ENCODE measurements at places on chromosomes 13 and 19.

GRCh38 chr19:38503077-38503410 is 69.6 kb downstream of the RYR1 start:
- no peak for DNase-seq

DNA sequence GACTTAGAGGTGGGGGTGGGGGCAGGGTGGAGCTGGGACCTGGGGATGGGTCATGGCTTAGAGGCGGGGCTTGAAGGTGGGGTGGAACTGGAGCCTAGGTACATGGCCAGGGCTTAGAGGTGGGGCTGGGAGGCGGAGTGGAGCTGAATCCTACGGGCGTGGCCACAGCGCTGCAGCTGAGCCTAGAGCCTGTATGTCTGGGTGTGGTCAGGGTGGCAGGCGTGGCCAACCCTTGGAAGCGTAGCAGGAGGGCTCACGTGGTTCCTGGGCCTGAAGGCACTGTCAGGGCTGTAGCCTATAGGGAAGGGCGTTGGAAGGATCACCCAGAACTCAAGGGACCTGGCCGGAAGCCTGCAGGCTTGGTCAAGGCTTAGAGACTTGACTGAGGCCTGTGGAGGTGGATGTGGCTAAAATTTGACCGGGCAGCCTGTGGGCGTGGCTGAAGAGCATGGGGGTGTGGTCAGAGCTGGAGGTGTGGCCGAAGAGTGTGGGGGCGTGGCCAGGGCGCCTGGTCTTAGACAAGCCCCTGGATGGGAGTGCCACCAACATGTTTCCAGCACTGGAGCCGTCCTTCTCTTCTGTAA is 24.3 kb downstream of the COLGALT1 start:
- no peak for DNase-seq

DNA sequence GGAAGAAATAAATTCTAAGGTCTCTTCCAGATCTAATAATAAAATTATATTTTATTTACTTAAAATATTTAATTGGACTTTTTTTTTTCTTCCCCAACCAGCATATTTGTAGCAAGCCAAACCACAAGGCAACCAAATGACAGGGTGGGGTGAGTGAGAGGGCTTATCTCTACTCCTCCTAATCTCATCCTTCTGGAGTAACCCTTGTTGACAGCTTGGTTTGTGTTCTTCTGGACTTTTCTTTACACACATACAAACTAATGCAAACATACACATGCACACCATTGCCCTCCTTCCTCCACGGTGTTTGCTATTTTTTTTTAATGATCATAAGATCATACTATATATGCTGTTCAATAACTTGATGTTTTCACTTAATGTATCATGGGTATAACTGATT is 383.1 kb downstream of the DLEU7 start:
- no peak for DNase-seq

GRCh38 chr13:110486061-110486715 is 75.3 kb downstream of the RAB20 start:
- DNase-seq: no peak

DNA sequence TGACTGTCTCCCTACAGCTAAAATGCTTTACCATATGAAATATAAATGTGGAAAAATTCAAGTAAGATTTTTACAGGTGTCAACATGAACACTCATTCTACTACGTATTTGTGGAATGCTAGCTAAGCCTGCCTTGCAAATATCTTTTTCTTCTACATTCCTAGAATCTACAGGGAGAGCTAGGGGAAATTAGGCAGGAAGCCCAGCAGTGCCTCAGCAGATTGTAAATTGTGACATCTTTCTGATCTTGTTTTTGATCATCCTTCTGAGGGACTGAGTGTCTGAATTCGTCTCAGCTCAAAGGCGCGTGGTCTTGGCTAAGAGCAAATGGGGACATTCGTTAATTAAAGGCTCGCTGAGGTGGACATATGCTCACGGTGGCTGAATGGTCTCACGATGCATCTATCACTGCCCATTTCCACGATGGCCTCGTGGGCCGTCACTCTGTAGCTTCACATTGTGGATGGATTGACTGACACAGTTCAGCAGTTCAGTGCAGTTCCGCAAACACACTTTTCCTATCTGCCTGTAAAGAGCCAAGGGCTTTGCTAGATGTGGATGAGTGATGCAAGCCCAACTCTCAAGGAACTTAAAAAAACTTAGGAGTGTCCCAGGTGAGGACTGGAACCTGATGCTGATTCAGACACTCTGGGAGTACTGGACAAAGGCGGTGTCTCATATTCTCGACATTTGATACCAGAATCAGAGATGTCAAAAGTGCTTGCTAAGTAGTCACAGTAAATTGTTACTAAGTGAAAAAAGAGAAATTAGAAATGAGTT is 562.5 kb downstream of the EFNB2 start:
- DNase-seq: no peak

- DNase-seq: no peak
These were observed 9.3 kb downstream of the ZIC5 start for GRCh38 chr13:99962242-99962641.

GRCh38 chr13:109657395-109657794 is 129.0 kb downstream of the IRS2 start:
- DNase-seq: no peak

- no peak for DNase-seq
These were observed 50.6 kb downstream of the XPO4 start for GRCh38 chr13:20851844-20852402.

GRCh38 chr19:16920816-16921529 is 32.2 kb downstream of the F2RL3 start:
- no peak for DNase-seq

GRCh38 chr13:50936679-50937078 is 27.1 kb downstream of the RNASEH2B start:
- DNase-seq: no peak

GRCh38 chr13:94567581-94567980 is 28.4 kb downstream of the TGDS start:
- DNase-seq: no peak

DNA sequence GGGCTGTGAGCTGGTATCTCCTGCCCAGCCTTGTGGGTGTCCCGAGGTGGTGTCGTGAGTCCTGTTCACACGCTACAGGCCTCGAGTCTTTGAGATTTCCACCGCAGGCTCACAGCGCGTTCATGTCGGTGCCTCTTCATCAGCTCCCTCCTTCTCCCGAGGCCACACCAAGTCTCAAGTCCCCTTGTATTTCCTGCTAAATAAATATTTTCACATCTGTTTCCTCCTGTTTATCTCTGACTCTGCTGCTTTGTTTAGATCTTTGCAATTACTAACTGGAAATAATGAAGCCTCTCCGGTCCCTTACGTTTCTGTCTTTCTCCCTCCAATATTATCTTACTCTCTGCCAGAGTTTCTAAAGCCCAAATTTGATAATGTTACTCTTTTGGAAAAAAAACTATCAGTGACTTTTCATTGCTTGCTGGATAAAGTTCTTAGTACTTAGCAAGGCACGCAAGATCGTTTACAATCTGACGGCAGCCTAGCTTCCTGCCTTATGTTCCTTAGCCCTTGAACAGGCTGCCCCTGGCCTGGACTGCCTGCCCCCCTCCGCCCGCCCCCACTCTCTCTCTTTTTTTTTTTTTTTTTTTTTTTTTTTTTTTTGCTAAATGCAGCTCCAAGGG is 130.5 kb upstream of the RNF113B start:
- no peak for DNase-seq

DNA sequence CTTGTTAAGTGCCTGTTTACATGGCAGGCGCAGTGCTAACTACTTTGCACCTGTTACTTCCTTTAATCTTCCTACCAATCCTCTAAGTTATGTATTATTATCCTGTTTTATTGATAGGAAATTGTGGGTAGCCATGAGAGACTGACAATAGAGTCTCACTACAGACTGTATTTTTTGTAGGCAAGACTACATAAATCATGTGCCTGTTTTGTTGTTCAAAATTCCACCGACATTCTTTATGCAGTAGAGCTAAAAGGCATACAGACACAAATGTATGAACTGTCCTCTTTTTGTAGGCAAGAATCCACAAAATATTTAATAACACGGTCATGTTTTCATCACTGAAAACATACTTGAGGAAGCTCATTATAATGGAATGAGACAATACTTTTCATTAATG is 205.5 kb downstream of the NALCN start:
- no peak for DNase-seq

GRCh38 chr13:104944176-104944575 is 1591.3 kb downstream of the EFNB2 start:
- DNase-seq: no peak

GRCh38 chr19:53849237-53849676 is 18.4 kb upstream of the MYADM start:
- DNase-seq: no peak

GRCh38 chr13:66663711-66664110 is 566.4 kb downstream of the PCDH9 start:
- DNase-seq: no peak

- no peak for DNase-seq
These were observed 7.3 kb downstream of the IFNL3 start for GRCh38 chr19:39237200-39238184.

GRCh38 chr13:112802802-112803195 is 113.0 kb downstream of the ATP11A start:
- DNase-seq: no peak

DNA sequence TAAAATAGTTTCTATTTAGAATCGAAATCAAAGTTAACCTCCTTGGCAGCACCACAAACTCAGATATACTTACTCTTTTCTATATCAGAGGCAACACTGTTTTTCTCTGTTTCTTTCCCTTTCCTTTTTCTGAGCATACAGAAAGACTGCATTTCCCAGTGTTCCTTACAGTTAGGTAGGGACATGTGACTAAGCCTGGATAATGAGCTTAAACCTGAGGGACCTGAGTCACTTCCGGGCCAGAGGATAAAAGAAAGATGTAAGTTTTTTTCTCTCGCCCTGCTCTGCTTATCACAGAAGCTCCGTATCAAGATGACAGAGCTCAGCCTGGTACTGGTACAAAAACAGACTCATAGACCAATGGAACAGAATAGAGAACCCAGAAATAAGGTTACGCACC is 531.9 kb downstream of the KLF12 start:
- no peak for DNase-seq

DNA sequence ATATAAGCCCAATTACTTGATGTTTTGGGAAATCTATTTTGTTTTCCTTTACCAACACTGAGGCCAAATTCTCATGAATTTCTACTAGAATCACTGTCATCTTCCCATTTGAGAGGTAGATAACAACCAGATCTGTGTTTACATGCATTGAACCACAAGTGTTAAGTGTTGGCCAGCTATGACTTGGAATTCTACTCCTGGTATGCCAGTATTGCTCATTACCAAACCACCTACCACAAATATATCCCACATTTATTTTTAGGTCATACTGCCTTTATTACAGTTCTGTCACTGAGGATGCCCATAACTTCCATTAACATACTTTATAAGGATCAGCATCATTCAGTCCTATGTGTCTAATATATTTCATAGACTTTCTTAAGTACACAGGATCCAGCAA is 328.9 kb downstream of the DIAPH3 start:
- no peak for DNase-seq

- DNase-seq: no peak
These were observed at the start of gene PLVAP for GRCh38 chr19:17376935-17377600. TSS of gene PLVAP (minus strand) at chr19:17377342. CDS start at chr19:17377288, 54 bp downstream.

GRCh38 chr13:113020323-113021080 is 51.5 kb downstream of the MCF2L start:
- peak; percentile 22 for DNase-seq

- no peak for DNase-seq
These were observed 214.9 kb downstream of the KCNRG start for GRCh38 chr13:50229960-50230661.

GRCh38 chr13:30659980-30660379 is 42.3 kb downstream of the USPL1 start:
- no peak for DNase-seq
